ENCODE measurements at places on chromosomes 3 and 15.

GRCh38 chr3:180383332-180384020, 218.5 kb upstream of the TTC14 start:
- DNase-seq = no peak

- DNase-seq = no peak
These were observed 87.6 kb downstream of the P2RY1 start for GRCh38 chr3:152922554-152922953.

- DNase-seq = no peak
These were observed 18.3 kb downstream of the PTPRG start for GRCh38 chr3:61579685-61580084.

DNA sequence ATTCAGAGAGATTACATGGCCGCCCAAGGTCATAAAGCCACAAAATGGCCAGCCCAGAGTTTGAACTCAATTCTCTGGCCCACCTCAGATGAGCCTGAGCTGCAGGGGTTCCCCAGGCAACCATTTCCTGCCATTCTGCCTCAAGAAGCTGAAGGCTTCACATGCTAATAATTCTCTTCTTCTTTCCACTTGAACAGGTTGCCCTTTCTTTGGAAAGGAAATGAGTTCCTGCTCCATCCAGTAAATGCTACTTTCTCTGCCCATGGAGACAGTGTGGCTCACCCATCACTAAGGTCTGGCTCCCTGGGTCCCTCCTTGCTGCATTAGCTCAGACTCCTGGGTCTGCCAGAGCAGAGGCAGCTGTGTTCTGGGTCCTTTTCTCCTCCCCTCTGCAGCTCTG, 48.2 kb downstream of the TRIM42 start:
- DNase-seq = no peak

GRCh38 chr3:94252316-94252715, 189.5 kb downstream of the NSUN3 start:
- DNase-seq = no peak

DNA sequence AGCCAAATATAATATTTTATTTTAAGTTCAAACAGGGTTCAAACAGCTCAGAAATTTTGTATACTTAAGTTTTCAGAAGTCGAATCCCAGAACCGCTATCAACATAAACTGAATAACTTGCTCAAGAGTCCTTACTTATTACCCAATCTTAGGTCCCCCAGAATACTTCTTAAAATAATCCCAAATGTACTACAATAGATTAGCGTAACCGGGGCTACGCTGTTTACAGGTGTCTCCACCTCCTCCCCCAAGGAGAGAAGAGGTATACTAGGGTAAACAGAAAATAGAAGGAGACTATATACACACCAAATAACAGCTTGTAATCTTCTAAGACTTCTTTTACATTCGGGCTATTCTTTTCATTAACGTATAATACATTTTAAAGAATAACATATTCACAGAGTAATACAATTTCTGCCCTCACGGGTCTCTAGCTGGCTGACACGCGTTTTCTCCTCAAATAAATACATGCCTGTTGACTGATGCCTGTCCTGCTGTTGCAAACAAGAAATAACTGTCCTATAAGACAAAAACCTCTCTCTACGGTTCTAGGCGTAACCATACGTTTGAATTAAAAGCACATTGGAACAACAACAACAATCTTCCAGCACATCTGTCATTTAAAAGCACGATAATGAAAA, 1.3 kb downstream of the DENND4A start:
- DNase-seq = no peak

DNA sequence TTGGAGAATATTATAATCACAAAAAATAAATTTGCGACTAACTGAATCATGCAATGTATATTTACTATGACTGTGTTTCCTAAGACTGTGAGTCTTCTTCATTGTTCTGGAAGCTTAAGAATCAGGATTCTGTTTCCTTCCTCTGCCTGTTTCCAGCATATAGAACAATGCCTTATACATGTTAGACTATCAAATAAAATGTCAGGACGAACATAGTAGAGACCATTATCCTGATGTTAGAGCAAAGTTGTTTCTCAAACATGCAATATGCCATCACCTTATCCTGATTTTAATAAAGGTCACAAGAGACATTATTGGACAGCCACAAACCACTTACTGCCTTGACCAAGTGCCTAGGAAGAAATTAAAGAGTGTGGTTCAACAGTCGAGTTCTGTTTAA, 457.4 kb upstream of the AGTR1 start:
- no peak for DNase-seq

GRCh38 chr15:99632521-99632920, 66.7 kb downstream of the MEF2A start:
- DNase-seq = no peak

- DNase-seq = no peak
These were observed 103.2 kb downstream of the PPP2R3A start for GRCh38 chr3:136068708-136069107.

GRCh38 chr3:72329354-72329753, 518.9 kb downstream of the SHQ1 start:
- no peak for DNase-seq

DNA sequence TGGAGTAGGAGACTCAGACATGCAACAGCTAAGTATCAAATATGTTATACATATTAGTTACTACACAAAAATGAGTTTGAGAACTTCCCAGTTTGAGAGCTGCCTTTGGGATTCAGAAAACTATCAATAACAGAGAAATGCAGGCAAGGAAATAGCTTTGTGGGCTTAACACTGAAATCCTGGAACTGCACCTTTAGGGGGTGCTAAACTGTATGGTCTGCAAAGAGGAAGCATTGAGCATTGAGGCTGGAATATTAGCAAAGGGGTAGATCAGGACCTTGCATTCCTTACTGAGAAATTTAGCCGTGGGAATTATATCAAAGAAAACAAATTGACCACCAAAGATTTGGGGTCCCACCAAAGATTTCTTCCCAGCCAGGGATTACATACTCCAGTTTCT, 580.0 kb downstream of the ZNF385D start:
- DNase-seq = no peak

DNA sequence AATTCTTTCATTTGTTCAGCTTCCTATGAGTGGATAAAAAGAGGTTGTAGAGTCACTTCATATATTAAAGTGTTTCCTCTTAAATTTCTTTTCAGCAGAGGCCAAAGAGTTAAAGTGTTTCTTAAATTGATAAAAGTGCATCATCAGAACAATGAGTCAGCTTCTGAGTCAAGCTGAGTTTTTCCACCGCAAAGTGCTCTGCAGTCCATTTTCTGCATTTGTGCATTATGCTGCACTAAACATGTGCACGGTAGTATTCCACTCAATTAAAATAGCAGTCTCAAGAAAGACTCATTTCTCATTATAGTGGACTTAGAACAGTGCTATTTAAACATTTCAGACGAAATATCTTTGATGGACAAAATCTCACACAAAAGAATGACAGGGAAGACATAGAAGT, 152.0 kb downstream of the ZBBX start:
- DNase-seq = no peak

DNA sequence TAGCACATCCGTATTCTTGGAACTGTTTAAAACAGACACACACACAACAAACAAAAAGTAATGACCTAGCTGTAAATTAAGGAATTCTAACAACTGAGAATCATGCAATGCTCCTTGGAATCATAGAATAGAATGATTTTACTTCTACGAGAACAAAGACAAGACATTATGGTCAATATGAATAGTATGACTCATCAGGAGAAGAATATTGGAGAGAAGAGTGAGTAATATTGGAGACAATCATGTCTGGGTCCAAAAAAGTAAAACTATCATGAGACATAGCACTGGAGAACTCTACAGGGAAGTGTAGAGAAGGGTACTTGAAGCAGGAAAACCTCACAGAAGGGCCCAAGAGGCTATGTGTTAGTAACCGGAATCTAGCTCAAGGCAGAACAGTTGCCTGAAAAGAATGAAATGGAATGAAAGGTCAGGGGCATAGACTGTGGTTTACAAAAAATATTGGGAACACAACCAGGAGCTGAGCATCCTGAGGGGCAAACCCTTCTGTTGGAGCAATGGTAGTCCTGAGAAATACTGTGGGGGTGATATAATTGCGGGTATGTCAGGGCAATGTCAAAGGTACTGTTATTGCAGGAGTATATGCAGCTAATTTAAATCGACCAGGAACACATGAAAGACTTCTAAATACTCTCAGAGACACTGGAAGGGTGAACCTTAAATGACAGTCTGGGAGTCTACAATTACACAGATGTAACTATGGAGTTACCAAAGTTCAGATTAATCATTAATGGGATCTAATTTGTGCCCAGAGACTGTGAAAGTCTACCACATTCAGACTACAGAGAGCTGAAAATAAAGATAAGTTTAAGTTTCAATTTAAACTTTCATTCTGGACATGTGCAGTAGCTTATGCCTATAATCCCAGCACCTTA, 201.2 kb downstream of the BCHE start:
- no peak for DNase-seq

DNA sequence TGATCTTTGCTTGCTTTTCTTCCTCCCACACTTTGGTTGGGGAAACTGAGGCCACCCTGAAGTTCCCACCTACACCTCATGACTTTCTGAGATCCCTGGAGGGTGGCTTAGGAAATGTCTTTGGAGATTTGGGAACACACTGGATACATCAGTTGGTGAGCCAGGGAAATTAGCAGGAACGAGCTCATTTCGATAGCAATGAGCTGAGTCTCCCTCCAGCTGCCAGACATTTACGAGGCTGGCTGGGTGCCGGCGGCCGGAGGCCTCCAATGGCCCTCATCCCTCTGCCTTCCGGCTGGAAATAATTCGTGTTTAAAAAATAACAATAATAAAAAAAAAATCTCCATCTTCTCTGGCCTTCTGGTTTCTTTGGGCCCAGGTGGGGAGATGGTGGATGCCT, 38.8 kb downstream of the SMAD6 start:
- no peak for DNase-seq

GRCh38 chr3:71393093-71393492, 190.4 kb downstream of the FOXP1 start:
- no peak for DNase-seq
